ENCODE measurements at places on chromosomes 6 and 20.

DNA sequence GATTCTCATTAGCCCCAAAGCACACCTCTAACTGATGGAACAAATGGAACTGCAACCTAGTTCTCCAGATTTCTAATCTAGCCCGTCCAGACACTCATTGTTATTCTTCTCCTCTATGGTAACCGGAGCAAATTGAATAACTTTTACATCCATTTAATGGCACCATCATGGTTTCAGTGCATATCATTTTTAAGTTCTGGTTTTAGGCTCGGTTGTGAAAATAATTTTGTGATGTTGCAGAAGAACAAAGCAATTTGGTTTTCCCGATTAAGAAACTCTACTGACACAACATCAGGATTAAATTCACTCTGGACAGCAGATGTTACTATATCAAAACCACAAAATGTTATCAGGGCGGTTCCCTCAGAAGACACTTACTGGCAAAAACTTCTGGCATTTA is 42.5 kb upstream of the HBS1L start:
- no peak for DNase-seq

DNA sequence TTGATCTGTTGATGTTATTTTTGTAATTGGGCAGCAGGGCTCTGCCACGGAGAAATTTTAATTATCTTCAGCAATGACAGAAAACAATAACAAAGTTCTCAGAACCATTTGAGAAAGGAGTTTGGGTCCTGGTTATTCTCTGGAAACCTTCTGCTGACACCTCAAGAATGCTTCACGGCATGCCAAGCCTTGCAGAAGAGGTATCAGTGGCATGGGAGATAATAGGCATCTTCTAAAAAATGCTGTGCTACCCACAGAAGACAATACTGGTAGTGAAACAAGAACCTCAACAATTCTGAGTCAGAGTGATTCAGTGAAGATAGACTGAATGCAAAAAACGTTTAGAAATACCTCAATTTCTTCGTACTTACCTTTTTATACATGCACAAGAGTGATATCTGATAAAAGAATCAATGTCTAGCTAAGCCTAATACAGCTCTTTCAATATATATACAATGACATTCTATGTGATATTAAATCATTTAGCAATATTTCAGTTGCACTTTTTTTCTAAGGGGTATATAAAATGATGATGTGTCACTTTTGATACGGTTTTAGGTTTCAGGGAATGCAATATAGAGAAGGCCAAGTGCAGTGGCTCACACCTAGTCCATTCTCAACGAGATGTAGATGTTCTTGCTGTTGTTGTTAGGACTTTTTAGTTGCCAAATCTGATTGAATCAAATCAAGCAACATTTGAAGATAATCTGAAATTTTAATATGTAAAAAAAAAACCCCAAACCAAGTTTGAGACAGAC is 110.4 kb upstream of the COL21A1 start:
- DNase-seq = no peak

DNA sequence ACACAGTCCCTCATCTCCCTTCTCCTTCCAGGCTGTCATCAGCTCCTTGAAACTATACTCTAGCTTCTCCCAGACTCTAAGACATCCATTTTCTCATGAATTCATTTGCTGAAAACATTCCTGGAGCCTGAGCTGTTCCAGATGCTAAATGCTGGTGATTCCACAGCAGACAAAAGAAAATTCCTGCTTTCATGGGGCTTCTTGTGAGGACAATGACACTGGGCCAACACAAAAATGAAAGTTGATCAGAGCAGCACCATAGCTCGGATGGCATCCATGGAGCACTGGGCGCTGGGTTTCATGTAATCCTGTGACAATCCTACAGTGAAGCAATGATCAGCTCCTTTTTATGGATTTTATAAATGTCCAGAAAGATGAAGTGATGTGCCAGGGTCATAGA is 47.4 kb upstream of the STX16 start:
- no peak for DNase-seq

- no peak for DNase-seq
Measured at GRCh38 chr20:17663040-17663399, 19.0 kb downstream of the RRBP1 start.

DNA sequence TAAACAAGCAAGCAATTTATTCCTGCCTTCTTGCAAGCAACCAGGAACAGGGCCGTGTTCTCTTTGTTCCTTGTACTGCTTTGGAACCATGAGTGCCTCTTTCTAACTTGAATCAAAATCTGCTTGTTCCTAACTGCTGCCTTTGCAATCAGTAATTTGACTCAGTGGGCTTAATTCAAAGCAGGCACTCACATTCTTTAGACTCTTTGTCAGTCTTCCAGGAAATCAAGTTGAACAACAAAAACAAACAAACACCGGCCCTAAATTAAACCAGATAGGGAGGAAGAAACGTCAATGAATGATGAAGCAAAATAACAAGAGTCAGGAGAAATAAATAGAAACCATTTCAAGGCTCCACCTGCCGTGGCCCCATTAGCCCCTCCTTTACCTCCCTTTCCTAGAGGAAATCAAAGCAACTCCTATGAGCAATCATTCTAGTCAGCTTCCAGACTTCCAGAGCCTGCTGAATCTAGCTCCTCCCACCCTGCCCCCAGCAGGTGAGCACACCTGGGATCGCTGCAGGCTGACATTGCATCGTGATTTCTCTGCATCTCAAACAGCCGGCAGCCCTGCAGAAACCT is 582.2 kb upstream of the FLRT3 start:
- no peak for DNase-seq

DNA sequence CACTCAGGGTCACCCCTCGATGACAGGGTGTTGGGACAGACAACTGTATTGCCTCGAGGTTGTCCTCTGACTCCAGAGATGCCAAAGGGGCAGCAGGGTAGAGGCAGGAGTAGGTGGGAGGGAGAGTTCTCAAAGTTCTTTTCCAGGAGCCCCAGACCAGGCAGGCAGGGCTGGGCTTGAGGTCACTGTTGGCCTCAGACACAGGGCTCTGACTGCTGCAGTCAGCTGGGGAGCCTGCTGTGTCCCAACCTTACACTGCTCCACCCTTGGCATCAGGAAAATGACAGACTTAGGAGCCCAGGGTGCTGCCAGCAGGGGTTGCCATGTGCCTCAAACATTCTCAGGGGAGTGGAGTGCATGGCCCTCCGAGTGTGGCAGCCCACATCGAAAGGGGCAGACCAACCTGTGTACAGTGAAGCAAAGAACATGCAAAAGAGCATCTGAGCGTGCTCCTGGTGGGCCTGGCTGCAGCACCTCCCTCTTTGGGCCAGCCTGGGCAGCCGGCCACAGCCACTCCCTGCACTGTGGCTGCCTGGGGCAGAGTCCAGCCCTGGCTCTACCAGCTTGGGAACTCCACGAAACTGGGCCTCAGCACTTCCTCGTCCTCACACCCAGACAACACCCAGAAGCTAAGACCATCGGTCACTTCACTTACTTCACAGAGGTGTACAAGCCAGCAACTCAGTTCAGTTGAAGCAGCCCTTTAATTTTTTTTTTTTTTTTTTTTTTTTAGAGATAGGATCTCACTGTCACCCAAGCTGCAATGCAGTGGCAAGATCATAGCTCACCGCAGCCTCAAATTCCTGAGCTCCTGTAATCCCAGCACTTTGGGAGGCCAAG is 24.0 kb downstream of the C6orf132 start:
- no peak for DNase-seq

DNA sequence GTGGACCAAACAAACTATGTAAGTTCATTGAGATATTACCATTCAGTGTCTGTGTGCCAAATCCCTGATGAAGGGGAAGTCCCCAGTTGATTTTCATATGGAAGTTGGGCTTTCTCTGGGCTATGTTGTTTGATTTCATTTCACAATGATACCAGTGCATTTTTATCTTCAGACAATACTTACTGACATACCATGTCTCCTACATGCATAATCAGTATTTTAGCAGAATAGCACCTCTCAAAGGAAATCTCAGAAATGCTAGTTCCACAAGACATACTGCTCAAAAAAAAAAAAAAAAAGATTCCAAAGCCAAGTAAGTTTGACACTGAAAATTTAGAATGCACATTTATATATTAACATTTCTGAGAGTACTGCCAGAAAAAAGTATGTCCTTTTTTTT is 168.8 kb upstream of the RNF217 start:
- DNase-seq = no peak

DNA sequence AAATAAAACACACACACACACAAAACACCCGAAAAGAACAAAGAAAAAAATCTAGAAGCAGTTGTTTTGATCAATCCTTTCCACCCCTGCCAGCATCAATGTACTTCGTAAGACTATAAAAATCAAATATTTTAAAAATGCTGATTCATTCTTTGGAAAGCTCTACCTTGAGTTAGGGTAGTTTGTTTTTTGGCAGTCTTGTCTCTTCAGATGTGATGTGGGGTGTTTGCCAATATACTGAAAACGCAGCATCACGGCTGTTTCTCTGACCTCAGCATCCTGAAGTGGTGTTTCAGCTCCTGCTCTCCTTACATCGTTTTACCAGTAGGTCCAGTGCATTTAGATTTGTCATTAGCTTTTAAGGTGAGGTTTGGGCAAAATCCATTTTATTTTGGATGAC is 526.0 kb downstream of the UTRN start:
- DNase-seq = no peak

DNA sequence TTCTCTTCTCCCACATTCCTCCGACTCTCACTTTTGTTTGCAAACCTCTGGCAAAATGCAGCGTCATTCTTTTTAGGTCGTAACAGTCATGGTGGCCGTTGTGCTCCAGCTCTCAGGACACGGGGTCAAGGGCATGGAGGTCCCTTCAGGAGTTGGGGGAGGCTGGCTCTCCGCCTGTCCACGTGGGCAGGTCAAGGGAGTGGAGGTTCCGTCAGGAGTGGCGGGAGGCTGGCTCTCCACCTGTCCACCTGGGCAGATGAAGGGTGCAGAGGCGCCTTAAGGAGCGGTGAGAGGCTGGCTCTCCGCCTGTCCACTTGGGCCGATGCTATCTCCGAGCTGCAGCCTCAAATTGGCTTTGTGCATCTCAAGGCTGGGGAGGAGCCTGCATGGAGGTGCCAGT is 98.0 kb downstream of the ERMARD start:
- DNase-seq = no peak

DNA sequence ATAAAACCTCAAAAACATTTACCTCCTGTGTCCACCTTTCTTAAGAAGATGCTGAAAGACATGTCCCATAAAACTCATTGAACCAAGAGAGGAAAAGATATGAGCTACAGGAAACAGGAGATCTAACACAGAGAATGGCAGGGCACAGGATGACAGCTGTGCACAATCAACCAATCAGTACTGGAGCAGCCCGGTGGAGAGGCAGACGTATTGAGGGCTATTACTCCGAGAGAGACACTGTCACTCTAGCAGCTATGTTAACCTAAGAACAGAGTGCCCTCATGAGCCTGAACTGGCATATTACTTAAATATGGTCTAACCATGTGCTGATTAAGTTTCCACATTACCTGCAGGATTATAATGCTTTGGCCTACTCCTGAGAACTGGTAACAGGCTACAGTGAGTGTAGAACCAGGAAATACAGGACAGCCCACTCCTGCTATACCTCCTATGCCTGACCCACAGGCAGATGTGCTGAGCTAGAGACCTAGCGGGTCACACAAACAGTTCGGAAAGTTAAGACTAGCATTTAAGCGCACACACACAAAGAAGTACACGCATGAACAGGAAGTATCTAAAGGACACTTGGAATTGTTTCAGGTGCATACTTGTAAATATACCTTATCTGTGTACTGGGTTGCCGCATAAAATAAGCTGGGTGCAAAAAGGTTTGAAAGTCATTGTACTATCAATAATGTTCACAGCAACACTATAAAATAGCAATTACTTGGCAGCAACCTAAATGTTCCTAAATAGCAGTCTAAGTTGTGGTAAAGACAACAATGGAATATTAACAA is 199.3 kb upstream of the SHLD1 start:
- no peak for DNase-seq

DNA sequence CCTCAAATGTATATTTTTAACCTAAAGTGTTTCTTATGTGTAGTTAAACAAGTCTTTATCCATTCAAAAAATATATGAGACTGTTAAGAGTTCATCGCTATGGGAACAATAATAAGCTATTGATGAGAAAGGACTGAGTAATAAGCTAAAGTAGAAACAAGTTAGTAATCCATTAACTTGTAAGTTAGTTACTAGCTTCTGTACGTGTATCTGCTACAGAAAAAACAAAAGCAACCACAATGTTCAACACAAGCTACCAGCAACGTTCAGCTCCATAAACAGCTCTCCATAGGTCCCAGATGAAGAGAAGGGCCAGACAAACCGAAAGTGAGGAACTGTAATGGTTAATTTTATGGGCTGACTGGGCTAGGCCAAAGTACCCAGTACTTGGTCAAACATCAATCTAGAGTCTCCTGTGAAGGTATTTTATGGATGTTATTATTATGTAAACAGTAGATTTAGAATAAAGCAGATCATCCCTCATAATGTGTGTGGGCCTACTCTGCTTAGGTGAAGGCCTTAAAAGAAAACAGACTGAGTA is 33.8 kb upstream of the FAM135A start:
- DNase-seq = no peak

DNA sequence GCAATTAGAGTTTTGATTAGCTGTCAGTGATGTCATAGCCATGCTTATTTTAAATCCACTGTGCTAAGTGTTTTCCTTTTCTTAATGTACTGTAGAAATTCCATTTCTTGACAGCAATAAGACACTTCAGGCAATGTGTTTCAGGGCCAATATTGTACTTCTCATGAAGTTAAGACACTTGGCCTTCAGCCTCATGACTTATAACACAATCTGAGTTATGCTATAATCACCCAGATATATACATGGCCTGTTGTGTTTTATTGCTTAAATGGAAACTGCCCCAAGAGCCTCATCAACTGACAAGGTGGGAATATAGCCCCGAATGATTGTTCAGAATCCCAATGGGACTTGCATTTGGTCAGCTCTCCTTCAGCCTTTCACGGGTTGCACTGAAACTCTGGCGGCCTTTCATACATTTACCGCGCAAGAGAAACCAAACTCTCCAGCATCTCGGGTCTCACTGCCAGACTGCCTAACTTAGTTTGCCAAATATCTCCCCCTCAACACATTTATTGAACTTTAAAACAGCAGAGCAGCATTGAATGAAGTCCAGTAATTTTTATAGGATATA is 44.2 kb upstream of the TBX18 start:
- no peak for DNase-seq

- no peak for DNase-seq
Measured at GRCh38 chr6:22448291-22448711, 121.1 kb upstream of the HDGFL1 start.

DNA sequence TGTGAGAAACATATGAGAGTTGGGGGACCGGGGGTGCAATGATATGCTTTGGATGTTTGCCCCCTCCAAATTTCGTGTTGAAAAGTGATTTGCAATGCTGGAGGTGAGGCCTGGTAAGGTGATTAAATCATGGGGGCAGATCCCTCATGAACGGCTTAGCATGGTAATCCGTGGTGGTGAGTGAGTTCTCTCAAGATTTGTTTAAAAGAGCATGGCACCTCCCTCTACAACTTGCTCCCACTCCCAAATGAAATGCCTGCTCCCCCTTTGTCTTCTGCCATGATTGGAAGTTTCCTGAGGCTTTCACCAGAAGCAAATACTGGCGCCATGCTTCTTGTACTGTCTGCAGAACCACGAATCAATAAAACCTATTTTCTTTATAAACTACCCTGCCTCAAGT is 2.5 kb downstream of the DEK start:
- DNase-seq = no peak
